ENCODE measurements at places on chromosomes 4 and X. TPM values are rescaled to one million over a fixed set of nuclear protein-coding genes. Genes with fewer than 3 reads are reported as not detected.

DNA sequence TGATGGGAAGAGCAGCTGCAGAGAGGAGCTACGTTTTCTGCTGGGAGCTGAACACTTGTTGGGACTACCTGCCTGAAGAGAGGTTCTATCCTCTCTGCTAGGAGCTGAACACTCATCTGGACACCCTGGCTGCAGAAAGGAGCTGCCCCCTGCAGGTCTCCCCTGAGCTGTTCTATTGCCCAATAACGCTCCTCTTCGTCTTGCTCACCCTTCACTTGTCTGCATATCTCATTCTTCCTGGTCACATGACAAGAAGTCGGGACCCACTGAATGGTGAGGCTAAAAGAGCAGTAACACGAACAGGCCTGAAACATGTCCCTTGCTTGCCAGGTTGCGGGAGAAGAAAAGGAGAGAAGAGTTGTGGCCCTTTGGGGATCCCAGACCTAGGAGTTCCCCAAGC, 27.8 kb downstream of the NAA11 start:
- no peak for DNase-seq

DNA sequence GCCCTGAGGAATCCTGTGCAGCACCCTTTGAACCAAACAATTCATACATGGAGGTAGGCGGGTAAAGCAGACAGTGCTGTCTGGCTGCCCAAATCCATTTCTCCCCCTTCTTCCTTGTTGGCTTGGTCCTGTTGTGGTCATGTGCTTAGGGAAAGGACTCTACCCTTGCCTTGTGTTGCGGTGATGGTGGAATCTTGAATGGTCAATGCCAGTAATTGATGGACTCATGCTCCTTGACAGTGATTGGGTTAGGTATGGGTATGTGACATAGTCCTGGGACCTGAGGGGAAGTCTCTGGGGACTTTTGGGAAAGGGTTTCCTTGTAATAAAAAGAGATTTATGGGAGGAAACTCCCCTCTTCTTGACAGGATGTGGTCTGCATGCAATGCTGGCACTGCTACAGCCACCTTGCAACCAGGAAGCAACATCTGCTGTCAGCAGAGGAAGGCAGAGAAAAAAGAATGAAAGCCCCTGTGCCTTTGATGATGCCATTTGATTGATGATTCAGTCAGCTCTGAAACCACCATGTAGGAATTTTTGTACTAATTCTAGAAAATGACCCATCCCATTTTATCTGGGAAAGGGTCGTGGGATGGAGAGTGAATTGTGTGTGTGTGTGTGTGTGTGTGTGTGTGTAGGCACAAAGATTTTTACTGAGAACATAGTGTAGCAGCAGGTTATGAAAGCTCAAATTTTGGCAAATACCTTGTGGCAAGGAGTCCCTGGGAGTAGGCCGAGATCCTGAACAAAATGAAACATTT, 30.0 kb upstream of the HUWE1 start:
- no peak for DNase-seq

HSD17B13 gene
- total RNA-seq = 1.4 TPM

DNA sequence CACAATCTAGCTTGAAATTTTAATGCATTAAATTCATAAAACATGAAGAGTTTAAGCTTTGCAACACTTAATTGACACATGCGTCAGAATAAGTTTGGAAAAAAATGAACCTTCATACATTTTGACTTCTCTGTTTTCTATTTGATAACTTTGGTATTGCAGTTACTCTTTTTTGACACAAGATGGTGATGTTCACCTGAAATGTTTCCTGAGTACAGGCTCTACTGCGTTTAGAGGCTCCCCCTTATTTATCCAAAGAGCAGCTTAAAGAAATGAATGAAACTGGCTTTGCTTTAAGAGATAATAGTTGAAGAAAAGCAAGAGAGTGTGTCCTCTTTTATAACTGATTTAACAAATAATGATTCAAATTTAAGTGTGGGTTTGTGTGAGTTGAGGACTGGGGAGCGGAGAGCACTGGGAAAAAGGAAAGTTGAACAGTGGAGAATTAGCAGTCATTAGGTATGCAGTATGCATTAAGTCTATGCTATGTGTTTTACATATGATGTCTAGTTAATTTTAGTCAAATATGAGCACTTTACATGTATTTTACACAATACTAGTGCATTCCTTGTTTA, 180.6 kb upstream of the NUDT6 start:
- no peak for DNase-seq

DNA sequence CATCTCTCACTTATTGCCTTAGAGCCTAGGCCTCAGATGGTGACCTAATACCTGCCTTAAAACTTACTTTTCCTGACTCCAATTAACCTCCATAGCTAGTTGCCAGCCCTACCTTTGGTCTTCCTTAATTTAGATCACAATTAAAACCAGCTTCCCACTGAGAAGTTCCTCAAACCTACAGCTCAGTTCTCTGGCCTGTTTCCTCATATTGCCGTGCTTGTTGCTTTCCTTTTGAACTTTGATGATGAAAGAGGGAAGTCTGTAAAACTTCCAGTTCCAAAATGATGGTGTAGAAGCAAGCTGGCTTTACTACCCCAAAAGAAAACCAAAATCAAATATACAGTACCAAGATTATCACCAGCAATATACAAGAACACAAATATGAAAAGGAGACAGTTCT, 28.9 kb upstream of the CAMK2D start:
- DNase-seq = no peak

DNA sequence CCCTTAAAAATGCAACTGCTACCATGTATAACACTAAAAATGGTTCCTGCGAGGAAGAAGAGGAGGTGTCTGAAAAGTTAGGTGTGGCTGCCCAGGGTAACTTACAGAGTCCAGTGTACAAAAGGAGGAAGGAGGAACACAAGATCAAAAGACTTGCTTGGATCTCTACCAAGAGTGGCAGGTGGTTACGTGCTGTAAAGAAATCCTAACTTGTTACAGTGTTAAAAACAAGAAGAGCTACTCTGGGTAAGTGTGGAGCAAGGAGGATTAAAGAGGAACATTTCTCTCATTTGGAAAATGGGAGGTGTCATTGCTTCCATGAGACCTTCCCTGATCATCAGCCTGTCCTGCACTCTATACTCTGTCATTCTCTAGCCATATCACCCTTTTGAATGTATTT, 242.0 kb downstream of the PTTG2 start:
- no peak for DNase-seq

TRIML2 gene
- not detected for total RNA-seq

LRAT gene
- 4.1 TPM for total RNA-seq

- DNase-seq = no peak
These were observed 219.2 kb downstream of the MAML3 start for GRCh38 chr4:139934708-139935195.

DMRTC1 gene
- not detected for total RNA-seq

GRCh38 chr4:112951362-112952312, 97.8 kb upstream of the ANK2 start:
- no peak for DNase-seq

- no peak for DNase-seq
These were observed 4.5 kb downstream of the PRR27 start for GRCh38 chr4:70158576-70158975.

DNA sequence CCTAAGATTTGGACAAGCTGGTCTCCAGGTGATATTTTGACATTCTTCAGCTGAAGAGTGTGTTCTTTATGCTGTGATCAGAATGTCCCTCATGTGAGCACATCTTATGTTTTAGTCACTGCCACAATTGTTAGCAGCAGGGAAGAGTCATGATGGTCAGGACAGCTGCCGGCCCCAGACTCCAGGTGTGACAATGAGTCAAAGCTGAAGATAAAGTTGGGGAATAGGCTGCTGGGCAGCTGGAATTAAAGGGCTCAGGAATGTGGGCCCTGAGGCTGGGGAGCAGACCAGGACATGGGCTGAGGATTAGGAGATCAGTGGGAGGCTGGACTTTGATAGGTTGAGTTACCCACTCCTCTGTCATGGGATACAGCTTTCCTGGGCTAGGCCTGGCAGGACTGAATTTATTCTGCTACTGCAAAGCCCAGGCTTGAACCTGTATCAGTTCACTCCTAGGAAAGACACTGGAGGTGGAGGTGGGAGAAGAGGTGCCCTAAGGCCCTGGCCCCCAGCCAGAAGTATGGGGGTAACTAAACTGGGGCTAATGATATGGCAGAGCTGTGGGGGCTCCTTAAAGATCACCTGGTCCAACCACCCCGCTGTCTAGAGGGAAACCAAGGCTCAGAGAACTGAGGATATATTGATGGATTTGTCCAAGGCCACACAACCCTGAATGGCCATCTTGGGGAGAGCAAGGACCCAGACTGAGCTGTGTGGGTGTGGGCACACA, 119.5 kb downstream of the PJA1 start:
- DNase-seq = peak; percentile 25

SPANXA2 gene
- total RNA-seq = not detected

MAGEA12 gene
- total RNA-seq = not detected

DNA sequence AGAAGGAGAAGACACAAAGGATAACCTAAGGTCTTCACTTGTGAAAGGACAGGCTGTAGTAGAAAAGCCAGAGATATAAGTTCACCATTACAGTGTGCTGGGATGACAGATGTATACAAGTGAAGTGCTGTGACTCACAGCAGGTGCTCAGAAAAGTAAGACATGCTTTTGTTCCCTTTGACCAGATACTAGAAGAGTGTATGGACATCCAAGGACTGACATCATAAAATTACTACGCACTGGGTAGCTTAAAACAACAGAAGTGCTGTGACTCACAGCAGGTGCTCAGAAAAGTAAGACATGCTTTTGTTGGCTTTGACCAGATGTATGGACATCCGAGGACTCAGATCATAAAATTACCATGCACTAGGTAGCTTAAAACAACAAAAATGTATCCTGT, 61.6 kb upstream of the BTC start:
- no peak for DNase-seq

YY2 gene
- total RNA-seq = 2.1 TPM

DNA sequence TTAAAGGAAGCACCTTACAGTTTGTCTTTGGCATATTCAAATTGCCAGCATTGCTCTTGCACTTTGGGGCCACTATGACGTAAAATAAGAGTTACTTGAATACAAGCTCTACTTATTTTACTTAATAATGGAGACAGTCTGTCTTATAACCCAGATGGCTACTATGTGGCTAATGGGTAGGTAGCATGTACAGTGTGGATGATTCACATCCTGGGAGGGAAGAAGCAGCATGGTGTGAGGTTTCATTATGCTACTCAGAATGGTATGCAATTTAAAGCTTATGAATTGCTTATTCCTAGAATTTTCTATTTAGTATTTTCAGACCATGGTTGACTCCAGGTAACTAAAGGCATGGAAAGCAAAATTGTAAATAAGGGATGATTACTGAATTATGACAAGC, 761.8 kb upstream of the ATOH1 start:
- no peak for DNase-seq

DNA sequence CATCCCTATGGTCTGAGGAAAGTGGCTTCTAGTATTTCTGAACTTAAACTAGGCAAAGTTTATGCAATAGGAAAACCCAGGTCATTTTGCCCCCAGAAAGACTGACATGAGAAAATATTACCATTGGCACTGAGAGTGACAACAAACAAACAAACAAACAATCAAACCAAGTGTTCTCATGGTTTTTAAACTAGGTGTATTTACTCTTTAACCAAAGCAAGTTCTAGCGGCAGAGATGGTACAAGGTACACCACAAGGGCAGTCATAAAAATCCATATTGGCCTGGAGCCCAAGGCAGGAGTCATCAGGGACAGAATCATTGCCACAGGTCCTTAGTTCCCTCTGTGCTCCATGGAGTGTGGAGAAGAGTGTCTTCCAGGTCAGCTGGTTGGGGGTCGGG, 26.0 kb upstream of the ENPEP start:
- no peak for DNase-seq

GRCh38 chr4:117084866-117085701, at the start of gene TRAM1L1:
Gene TRAM1L1, minus strand, starts transcription at chr4:117085576. Its CDS starts 183 bp downstream, at chr4:117085393.
- peak; percentile 71 for DNase-seq

- DNase-seq = no peak
These were observed 49.0 kb upstream of the CXorf51A start for GRCh38 chrX:146863566-146863965.

MAGEC1 gene
- total RNA-seq = not detected

DNA sequence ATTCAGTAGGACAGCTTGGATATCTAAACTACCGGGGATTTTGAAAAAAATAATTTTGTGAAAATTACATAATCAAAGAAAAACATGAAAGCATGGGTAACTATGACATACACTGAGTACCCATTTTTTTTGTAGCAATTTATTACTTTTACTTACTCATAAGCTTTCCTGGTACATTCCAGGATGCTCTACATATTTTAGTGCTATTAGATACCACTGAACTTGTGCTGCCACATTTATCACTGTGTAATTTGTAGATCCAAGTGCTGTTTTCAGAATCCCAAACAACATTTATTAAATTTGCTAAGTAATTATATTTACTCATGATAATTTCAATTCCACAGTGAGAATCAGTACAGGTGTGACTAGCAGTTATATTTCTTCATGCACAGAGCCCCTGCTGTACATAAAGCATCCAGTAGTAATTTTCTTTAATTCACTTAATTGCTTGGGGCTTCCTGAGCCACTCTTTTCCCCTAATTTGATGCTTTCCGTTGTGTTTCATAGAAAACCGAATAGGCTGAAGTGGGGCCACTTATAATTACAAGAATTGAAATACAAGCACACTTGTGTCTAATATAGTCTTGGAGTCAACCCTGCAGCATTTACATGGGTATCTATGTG, 2254.4 kb downstream of the ARAP2 start:
- no peak for DNase-seq

VEGFD gene
- 4.6 TPM for total RNA-seq

ARHGAP36 gene
- not detected for total RNA-seq

DNA sequence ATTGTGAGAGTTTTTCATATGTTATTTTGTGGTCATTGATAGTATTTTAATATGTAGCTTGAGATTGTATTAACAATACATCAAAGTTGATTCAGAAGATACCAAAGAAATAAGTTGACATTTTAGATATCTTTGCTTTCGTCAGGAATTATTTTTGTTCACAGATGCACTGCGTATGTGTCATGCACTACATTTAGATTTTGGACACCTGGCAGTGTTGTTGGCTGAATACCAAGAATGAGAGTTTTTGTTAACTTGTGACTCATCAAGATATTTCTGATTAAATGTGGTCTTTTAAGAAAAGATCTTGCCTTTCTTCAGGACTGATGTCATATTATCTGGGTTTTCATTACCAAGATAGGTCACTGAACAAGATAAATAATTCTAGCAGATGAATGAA, 633.4 kb downstream of the CENPC start:
- no peak for DNase-seq

DNA sequence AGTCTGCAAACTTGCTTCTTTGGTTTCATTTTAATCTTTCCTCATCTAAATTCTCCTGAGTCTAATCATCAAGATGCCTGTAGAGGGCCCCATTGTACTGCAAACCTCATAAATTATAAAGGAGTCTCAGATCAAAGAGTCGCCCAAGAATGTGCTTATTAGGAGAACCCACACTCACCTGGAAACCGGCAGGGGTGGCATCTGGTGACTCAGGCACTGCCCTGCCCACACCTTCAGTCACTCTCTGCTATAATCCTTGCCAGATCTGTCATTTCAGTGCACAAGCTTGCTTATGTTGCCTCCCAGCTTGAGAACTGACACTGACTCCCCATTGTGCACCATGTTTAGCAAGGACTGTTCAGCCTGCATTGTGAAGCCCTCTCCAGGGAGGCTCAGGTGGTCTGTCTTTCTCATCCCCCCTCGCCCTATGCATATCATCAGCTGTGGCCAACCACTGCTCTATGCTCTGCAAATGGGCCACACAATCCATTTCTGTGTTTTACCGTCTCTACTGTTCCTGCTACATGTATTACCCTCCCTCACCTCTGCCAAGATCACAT, 12.4 kb downstream of the EPGN start:
- DNase-seq = no peak
